ENCODE measurements at places on chromosomes 13 and 19.

GRCh38 chr19:1489463-1490310 is 463 bp downstream of the PCSK4 start:
- no peak for DNase-seq

DNA sequence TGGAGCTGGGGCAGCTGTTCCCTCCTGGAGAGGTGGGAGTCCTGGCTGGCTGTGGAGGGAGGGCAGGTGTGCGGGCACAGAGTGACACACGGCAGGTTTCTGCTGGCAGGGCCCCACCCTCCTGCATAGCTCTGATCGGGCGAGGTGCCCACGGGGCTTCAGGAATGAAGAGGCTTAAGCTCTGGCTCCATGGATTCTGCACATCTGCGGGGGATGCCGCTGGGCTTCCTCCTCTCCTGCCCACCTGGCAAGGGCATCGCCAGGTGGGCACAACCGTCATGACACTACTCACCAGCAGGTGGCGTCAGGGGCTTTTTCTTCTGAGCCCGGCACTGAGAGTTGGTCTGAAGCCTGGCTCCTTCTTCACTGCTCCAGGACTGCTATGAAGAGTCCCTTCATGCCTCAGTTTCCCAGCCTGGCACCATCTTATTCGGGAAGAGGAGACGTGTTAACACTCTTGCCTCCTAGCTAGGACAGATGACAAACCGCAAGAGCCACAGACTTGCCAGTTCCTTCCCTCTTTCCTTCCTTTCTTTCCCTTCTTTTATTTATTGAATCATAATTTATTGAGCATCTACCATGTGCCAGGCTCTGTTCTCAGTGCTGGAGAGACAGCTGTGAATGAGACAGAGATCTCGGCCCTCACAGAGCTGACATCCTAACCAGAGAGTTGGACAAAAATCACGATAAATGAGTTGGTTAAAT is 15.2 kb upstream of the PAK4 start:
- DNase-seq = peak; percentile 12

GRCh38 chr19:359653-359925 is 15.0 kb upstream of the MIER2 start:
- no peak for DNase-seq

- DNase-seq = no peak
Observed at GRCh38 chr13:100333141-100333540, 244.2 kb downstream of the PCCA start.

DNA sequence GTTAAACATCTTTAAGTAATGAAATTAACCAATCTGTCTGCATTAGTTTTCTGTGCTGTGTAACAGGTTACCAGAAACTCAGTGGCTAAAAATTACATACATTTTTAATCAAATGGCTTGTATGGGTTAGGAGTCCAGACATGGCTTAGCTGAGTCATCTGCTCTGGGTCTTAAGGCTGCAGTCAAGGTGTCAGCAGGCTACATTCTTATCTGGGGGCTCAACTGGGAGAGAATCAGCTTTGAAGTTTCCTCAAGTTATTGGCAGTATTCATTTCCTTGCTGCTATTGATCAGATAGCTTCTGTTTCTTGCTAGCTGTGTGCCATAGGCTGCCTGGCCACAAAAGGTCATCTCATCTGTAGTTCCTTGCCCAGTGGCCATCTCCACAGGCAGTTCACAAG is 1163.0 kb downstream of the DIAPH3 start:
- no peak for DNase-seq

GRCh38 chr19:15372891-15373301 is 6.7 kb downstream of the AKAP8 start:
- DNase-seq = no peak

GRCh38 chr13:48448285-48448958 is 35.5 kb upstream of the LPAR6 start:
- DNase-seq = no peak

- no peak for DNase-seq
Observed at GRCh38 chr19:23872282-23872919, 42.3 kb upstream of the ZNF726 start.

- no peak for DNase-seq
Observed at GRCh38 chr13:20729633-20730585, 26.4 kb downstream of the IL17D start.

- DNase-seq = no peak
Observed at GRCh38 chr13:84265257-84265764, 383.0 kb upstream of the SLITRK1 start.

GRCh38 chr13:34124666-34125306 is 306.8 kb downstream of the RFC3 start:
- peak; percentile 65 for DNase-seq

- no peak for DNase-seq
Observed at GRCh38 chr19:50414864-50415660, 3.7 kb upstream of the SPIB start.

GRCh38 chr13:28094306-28094705 is 6.1 kb downstream of the FLT3 start:
- no peak for DNase-seq

DNA sequence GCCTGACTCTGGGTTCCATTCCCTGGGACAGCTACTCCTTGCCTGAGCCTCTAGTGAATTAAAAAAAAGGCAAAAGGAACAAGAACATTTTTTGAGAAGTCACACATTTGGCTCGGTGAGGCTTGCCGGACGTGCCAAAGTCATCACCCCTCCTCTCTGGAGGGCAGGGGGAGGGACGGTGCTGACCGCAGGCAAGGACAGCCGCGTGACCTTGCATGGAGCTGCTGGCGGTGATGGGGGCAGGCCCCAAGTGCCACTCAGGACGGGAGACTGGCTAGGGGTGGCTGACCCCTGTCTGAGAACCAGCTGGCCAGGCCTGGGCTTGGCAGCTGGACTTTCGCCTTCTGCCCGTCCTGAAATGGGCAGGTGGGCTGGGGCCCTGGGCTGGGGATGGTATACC is 26.4 kb downstream of the MAP2K2 start:
- no peak for DNase-seq

DNA sequence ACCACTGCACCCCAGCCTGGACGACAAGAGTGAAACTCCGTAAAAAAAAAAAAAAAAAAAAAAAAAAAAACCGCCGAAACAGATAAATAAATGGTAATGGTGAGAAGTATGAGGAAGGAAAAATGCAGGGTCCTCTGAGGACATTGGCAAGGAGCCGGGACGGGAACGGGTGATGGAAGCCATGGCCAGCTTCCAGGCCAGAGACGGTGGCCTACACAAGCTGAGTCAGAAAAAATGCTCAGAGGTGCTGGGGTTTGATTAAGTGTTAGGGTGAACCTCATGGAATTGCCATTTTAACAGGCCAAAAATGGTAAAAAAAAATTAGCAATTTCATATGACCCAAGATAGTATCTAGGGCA is 866 bp upstream of the ZSWIM4 start:
- DNase-seq = no peak

GRCh38 chr13:51033421-51034185 is 77.5 kb downstream of the C13orf42 start:
- DNase-seq = no peak

DNA sequence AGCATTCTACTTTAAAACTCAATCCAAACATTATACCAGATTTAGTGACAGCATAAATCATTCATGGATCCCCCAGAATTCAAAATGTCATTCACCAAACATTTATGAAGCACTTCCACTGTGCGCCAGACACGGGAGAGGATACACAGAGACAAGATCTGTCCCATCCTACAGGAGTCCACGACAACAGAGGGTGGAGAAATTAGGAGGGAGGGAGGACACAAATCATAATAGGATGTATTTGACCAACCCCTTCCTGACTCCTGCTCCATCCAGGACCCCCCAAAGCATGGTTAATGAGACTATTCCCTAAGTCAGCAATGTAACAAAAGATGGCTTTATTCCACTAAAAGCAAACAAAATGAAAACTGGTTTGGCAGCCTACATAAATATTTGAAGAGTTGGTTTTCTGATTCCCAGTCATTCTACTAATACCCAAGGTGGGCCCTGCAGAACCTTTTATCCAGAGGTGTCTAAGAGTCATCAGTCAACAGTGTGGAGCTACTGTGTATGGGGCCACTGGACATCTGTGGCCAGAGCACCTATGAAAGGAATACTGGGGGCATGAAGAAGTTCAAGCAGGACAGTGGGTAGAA is 62.8 kb upstream of the DOCK9 start:
- DNase-seq = peak; percentile 25

GRCh38 chr19:37926711-37927110 is 19.7 kb downstream of the SIPA1L3 start:
- DNase-seq = no peak

DNA sequence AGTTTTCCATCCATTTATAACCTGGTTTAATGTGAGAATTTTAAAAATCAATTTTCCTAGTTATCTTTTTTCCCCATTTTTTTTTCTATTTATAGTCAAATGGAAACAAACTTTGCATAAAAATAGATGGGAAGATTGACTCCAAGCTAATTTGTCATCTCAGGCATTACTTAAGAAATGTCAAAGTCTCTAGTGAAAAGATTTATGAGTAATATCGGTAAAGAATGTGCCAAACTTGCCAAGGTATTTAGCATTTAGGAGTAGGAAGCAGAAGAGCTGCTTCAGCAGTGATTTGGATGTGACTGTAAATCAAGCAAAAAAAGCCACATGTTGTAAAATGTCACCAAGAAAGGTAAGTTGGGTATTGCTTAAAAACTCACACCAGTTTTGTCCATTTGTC is 108.6 kb downstream of the LACC1 start:
- DNase-seq = no peak

DNA sequence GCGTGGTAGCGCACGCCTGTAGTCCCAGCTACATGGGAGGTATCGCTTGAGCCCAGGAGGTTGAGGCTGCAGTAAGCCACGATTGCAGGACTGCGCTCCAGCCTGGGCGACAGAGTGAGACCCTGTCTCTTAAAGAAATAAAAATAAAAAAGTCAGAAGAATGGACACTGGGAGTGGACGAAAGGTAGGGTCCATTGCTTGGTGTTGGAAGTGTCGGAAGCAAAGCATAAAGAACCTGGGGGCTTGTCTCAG is 392 bp upstream of the ARHGAP33 start:
- no peak for DNase-seq

DNA sequence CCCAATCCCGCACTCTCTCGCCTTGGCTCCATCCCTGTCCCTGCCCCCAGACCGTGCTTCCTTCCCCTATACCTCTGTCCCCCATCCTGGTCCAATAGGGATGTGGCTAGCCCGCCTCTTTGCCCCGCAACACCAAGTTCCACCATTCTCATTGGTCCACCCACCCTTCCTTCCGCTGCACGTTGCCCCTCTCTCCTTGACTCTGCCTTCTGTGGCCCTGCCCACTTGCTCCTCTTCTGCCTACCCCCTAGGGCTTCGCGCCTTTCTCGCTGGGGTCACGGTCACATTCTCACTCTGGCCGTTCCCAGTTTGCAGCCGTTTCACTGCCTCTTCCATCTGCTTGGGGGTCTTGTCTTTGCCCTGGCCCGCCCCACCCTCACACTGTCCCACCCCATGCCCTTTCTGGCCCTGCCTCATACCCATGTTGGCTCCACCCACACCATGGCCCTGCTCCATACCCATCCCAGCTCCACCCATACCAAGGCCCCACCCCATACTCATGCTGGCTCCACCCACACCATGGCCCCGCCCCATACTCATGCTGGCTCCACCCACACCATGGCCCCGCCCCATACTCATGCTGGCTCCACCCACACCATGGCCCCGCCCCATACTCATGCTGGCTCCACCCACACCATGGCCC is 4.5 kb upstream of the ARHGAP45 start:
- no peak for DNase-seq

DNA sequence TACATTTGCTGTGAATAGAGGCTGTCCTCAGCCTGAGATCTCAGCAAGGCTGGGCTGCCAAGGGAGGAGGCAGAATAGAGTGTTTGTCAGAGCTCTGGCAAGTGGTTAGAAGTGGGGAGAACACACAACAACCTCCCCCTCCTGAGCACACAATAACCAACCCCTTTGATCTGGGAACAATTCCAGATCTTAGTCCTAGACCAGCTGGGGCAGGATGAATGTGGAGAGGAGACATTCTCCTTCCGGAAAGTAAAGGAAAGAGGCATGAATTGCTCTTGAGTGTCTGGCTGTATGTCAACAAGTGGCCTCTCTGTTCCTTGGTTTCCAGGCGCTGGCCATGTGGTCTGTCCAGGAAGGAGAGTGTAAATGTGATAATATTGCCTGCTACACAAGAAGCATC is 114.9 kb upstream of the TMTC4 start:
- peak; percentile 62 for DNase-seq

GRCh38 chr13:30338331-30338851 is 31.0 kb upstream of the KATNAL1 start:
- no peak for DNase-seq

- no peak for DNase-seq
Observed at GRCh38 chr13:33116321-33117010, 100.2 kb downstream of the KL start.

DNA sequence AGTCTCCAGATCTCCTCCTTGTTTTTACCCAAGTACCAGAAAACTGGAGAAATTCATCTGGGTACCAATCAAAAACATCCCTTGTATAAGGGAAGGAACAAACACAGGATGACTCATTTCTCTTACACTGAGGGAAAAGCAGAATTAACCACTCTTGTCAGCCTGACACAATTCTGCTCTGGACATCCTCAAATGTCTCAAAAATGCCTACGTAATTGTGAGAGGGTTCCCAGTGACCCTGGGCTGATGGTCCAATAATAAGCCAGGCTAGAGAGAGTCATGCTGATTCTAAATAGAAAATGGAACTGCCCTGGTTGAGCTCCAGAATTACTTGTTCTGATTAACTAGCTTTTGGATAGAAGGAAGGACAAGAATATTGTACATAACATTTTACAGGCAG is 14.5 kb downstream of the ZNF708 start:
- DNase-seq = no peak

- DNase-seq = no peak
Observed at GRCh38 chr13:84303035-84303434, 420.8 kb upstream of the SLITRK1 start.

DNA sequence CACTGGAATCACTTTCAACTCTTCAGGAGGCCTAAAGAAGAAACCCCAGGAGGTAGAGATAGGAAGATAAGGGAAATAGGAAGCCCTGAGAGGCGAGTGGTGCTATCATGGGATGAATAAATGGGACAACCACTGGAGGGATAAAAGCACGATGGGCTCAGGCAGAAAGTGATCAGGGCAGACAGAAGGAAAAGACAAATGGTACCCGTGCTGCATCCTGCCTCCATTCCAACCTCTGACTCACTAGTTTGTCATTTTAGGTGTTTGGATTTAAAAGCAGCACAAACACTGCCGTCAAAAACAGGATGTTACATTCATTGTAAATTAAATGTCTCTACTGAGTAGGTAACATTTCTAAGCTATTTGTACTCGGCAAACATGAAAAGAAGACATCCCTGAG is 314.3 kb upstream of the HTR2A start:
- no peak for DNase-seq

DNA sequence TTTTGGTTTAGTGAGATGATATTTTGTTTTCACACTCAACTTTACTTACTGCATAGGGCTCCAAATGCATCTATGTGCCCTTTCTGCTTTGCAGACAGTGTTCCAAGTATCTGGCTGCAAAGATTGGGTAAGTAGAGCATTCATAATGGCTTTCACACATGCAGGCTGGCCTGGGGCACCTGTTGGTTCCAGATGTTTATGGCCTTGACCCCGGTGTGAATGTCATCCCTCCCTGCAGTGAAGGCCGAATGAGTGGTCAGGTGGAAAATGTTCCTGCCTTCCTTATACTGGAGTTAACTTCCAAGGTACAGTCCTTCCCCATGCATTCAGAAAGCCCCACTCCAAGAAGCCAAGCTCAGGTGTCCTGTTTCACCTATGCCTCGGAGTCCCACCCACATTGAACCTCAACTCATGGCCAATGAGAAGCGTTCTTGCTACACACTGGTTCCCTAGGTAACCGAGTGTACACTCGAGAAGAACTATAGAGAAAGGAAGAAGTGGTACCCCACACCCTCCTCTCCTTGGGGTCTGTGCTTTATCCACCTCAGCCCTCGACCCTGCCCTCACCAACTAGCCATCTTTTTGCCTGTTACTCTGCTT is 23.0 kb upstream of the ZNF536 start:
- no peak for DNase-seq

- no peak for DNase-seq
Observed at GRCh38 chr19:30135093-30135757, 193.2 kb downstream of the URI1 start.
